ENCODE measurements at places on chromosomes 1 and 21.

DNA sequence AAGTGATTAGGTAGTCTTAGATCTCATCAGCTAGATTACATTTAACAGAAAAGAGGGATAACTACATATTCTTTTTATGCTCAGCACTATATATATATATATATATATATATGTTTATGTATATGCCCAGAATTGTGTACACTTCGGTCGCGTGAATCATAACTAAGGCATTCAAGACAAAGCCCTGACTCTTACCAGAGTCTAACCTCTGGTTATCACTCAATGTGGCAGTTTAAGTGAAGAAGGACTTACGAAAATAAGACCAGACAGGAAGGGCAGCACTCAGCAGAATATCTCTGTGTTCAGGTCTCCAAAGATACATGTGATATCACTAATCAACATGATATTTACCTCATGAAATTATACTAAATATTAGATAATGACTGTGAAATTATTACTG lies 1326.7 kb downstream of the MRPL39 start:
- no peak for DNase-seq

GRCh38 chr1:6738987-6739676 lies 37.5 kb upstream of the DNAJC11 start:
- DNase-seq, result no peak

DNA sequence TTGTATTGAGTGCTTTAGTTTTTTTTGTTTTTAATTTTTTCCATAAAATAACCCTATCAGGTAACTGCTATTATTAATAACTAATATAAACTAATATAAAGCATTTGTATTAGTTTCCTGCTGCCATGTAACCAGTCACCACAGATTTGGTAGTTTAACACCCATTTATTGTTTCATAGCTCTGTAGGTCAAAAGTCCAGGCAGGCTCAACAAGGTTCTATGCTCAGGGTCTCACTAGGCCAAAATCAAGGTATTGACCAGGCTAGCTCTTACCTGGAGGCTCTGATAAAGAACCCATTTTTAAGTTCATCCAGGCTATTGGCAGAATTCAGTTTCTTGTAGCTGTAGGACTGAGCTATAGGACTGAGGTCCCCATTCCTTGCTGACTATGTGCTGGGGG lies 189.4 kb downstream of the DAB1 start:
- no peak for DNase-seq

DNA sequence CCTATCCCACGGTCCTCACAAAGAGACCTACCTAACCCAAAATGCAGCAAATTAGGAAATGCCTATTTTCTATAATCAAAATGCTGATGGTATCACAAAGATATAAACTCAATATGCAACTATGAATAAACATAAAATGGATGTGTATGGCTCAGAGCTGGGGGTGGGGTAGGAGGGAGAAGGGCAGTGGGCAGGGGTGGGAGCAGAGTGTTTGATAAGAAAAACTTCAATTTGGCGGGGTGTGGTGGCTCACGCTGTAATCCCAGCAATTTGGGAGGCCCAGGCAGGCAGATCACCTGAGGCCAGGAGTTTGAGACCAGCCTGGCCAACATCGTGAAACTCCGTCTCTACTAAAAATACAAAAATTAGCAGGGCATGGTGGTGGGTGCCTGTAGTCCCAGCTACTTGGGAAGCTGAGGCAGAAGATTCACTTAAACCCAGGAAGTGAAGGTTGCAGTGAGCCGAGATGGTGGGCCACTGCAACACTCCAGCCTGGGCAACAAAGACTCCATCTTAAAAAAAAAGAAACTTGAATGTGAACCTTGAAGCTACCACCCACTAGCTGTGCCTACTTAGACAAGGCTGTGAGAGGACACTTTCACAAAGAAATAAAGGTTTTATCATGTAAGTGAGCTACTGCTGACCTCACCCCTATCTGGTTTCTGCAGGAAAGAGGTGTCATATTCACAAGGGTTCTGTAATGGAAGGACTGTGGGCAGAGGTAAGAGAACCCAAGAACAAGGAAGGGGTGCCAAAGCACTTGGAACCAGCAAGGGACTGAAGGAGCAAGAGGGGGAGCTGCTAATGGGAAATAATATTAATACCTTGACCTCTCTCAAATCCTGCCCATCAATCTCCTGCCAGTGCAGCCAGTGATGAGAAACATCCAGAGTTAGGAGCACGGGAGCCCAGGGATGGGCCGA lies 53.0 kb downstream of the HLCS start:
- no peak for DNase-seq

- DNase-seq, result no peak
These were observed 27.8 kb upstream of the CCSAP start for GRCh38 chr1:229370601-229371021.

DNA sequence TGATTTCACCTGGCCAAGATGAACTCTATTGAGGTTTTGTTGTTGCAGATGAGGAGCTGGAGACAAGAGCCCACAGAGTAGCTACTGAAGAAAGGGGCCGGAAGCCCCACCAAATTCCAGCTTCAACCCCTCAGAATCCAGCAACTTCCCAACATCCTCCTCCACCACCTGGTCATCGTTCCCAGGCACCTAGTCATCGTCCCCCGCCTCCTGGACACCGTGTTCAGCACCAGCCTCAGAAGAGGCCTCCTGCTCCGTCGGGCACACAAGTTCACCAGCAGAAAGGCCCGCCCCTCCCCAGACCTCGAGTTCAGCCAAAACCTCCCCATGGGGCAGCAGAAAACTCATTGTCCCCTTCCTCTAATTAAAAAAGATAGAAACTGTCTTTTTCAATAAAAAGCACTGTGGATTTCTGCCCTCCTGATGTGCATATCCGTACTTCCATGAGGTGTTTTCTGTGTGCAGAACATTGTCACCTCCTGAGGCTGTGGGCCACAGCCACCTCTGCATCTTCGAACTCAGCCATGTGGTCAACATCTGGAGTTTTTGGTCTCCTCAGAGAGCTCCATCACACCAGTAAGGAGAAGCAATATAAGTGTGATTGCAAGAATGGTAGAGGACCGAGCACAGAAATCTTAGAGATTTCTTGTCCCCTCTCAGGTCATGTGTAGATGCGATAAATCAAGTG lies 14.3 kb downstream of the CD2 start:
- DNase-seq, result no peak
